ENCODE measurements at places on chromosomes 5 and 9. TPM values are rescaled to one million over a fixed set of nuclear protein-coding genes. Genes with fewer than 3 reads are reported as not detected.

- H3K4me3 ChIP-seq = no peak overlapping the region
- peaks cover 13% of the 10 kb centered on the region for H3K27me3 ChIP-seq
- no peak for DNase-seq
- H3K27ac ChIP-seq = no peak overlapping the region
- peaks cover 5% of the 10 kb centered on the region for H3K36me3 ChIP-seq
These were observed 62.2 kb upstream of the PPARGC1B start for GRCh38 chr5:149667829-149668330.

Gene RUFY1
- total RNA-seq = 29.2 TPM

- H3K36me3 ChIP-seq = no peaks in the 10 kb centered on the region
- H3K4me3 ChIP-seq = no peak overlapping the region
- no peak overlapping the region for H3K27ac ChIP-seq
These were observed 10.1 kb upstream of the FOXI1 start for GRCh38 chr5:170095646-170096045.

DNA sequence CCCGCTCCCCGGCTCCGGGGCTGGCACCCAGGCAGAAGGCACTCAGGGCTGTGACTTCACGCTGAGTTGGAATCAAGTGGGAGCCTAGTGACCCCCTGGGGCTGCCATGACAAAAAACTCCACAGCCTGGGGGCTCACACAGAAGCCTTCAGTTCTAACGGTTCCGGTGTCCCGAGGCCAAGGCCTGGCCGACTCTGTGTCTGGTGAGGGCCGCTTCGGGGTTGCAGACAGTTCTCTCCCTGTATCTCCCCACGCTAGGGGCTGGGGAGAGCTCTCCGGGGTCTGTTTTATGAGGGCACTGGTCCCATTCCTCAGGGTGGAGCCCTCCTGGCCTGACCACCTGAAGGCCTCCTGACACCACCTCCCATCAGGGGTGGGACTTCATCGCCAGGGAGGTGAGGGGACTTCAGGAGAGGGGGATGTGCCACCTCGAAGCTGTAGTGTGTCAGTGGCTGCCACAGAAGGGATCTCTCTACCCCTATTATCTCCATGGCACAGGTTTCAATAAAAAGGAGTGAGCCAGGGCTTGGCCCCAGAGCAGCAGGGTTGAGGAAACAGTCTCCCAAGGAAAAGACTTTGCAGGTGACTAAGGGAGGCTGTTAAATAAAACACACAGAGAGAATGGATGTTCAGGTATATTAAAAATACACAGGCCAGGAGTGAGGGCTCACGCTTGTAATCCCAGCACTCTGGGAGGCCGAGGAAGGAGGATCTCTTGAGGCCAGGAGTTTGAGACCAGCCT lies 1.5 kb upstream of the SLC6A3 start:
- H3K4me3 ChIP-seq = no peak overlapping the region
- peaks cover 25% of the 10 kb centered on the region for H3K4me1 ChIP-seq
- no peak for DNase-seq
- H3K27ac ChIP-seq = no peak overlapping the region
- H3K27me3 ChIP-seq = peaks cover 20% of the 10 kb centered on the region

Gene IL3
- 0.36 TPM for total RNA-seq

DNA sequence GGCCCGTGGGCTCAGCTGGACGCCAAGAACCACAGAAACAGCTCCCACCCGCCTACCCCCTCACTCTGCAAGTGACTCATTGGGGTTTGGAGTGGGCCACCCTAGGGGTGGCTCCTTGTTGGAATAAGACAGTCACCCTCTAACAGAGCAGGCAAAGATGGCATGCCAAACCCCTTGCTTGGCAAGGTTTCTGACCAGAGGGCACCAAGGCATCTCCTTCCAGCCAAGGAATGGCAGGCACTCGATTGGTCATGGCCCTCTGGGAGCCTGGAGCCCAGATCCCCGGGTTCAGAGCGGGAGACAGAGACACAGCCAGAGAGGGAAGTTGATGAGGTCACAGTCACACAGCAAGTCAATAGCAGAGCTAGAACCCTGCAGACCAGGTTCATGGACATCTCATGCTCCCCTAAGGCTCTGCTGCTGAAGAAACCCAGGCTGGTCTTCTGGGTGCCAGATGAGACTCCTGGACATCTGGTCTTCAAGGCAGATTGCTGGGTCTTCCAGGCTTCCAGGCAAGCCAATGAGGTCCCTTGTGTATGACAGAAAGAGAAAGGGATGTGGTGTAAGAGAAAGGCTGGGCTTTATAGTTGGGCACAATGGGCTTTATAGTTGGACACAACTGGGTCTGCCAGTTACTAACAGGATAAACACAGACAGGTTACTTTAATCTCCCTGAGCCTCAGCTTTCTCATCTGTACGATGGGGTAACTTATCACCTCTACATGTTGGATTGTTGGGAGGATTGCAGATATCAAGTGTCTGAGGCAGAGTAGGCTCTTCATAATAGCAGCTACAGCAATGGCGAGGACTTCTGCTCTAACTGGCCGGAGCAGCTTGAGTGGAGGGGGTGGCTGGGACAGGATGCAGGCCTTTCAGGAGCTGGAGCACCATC lies 23.3 kb upstream of the KIF12 start:
- H3K4me1 ChIP-seq = no peaks in the 10 kb centered on the region
- no peak for DNase-seq
- H3K36me3 ChIP-seq = no peaks in the 10 kb centered on the region
- H3K27me3 ChIP-seq = peaks cover 36% of the 10 kb centered on the region
- no peak overlapping the region for H3K4me3 ChIP-seq

- H3K36me3 ChIP-seq = no peaks in the 10 kb centered on the region
- no peak for DNase-seq
- no peak overlapping the region for H3K4me3 ChIP-seq
- H3K27ac ChIP-seq = no peak overlapping the region
- H3K27me3 ChIP-seq = no peaks in the 10 kb centered on the region
- H3K4me1 ChIP-seq = no peaks in the 10 kb centered on the region
These were observed 85.0 kb upstream of the TAF11L2 start for GRCh38 chr5:17412760-17413671.

GRCh38 chr5:153979028-153979783 lies 59.5 kb downstream of the FAM114A2 start:
- H3K27ac ChIP-seq = no peak overlapping the region
- no peak for DNase-seq
- no peaks in the 10 kb centered on the region for H3K36me3 ChIP-seq
- H3K4me1 ChIP-seq = peaks cover 3% of the 10 kb centered on the region
- peaks cover 7% of the 10 kb centered on the region for H3K27me3 ChIP-seq

DNA sequence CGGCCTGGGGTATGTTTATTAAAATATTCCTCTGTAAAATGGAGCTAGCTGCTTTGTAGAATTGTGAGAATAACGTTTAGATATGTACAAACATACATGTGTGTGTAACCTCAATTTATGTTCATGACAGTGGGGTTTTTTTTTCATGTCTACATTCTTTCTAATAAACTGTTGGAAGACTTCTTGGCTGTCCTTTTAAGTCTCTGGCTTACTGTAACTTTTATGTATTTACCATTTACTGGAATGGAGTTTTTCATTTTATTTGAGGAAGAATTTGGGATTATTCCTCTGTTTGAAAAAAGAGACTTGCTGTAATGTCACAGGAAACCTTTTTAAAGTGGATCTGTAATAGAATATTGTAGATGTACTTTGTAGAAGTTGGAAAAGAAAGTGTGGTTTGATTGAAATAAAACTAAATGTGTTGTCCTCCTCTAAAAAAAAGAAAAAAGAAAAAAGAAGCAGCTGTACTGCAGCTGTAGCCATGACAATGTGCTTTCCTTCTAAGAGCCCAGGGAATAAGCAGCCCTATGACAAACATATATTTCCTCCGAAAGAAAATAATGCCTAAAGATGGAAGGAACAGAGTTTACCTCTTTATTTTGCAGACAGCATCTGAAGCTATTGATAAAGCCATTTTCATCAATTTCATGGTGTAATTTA lies 71.2 kb upstream of the FREM1 start:
- no peak overlapping the region for H3K27ac ChIP-seq
- no peaks in the 10 kb centered on the region for H3K4me1 ChIP-seq
- H3K36me3 ChIP-seq = no peaks in the 10 kb centered on the region
- DNase-seq = no peak

GRCh38 chr5:142016556-142016955 lies 3.7 kb upstream of the GNPDA1 start:
- H3K4me3 ChIP-seq = peak overlapping the region; percentile 75
- H3K27me3 ChIP-seq = peaks cover 2% of the 10 kb centered on the region
- H3K27ac ChIP-seq = peak overlapping the region; percentile 85

DNA sequence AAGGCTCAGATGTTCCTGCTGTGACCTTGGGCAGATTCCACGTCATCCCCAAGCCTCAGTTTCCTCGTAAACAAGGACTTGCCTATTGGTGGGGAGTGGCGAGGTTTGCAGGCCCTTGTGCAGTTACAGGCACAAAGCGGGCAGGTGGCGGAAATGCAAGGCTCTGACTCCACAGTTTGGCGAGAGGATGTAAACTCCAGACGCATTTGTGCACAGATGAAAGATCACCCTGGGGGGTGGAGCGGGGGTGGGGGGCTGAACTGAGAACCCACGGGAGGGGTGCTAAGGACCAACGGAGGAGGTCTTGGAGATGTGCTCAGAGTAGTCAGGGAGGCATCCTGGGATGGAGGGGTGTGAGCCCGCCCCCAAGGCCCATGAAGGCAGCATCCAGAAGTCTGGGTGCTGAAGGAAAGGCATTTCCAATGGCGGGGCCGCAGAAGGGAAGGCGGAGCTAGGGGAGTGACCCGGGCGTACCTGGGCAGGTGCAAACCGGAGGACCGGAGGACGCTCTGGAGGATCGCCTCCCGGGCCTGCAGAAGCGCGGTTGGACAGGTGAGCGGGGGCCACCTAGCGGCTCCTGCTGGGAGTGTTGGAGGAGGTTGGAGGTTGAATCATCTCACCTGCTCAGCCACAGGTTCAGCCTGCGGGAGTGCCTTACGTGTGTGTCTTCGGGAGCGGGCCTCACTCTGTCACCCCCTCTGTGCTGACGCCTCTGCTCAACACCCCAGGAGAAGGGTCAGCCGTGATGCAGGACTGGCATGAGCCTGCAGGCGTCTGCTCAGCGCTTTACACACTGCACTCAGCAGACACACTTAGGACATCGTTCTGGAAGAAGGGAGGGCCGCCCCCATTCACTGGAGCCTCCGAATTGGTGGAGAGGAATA lies 1.9 kb upstream of the FIBCD1 start:
- H3K27ac ChIP-seq = no peak overlapping the region
- no peaks in the 10 kb centered on the region for H3K4me1 ChIP-seq
- no peak overlapping the region for H3K4me3 ChIP-seq
- H3K27me3 ChIP-seq = peaks cover 37% of the 10 kb centered on the region
- H3K36me3 ChIP-seq = no peaks in the 10 kb centered on the region
- DNase-seq = peak; percentile 75

GRCh38 chr5:110561510-110561909 lies 165.0 kb downstream of the TMEM232 start:
- H3K27me3 ChIP-seq = no peaks in the 10 kb centered on the region
- H3K4me1 ChIP-seq = no peaks in the 10 kb centered on the region
- no peaks in the 10 kb centered on the region for H3K36me3 ChIP-seq
- DNase-seq = no peak

- DNase-seq = no peak
- H3K4me3 ChIP-seq = no peak overlapping the region
- peaks cover 4% of the 10 kb centered on the region for H3K4me1 ChIP-seq
- peaks cover 11% of the 10 kb centered on the region for H3K36me3 ChIP-seq
- H3K27me3 ChIP-seq = peaks cover 20% of the 10 kb centered on the region
These were observed 186.3 kb downstream of the SGCD start for GRCh38 chr5:156513123-156513815.

DNA sequence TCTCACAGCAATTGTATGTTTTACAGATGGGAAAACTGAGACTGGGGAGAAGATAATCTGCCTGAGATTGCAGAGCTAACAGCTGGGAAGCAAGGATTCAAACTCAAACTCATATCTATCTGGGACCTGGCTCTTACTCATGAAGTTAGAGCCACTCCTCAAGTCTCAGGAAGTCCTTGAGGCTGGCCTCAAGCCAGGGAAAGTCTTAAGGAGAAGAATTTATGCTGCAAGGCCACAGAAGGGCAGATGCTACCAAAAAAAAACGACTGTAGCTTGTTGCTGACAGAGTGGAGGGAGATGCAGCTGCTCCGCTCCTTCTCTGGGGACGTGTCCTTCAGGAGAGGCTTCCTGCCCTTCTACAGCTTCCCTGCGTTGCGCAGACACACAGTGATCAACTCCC lies 39.8 kb downstream of the BARHL1 start:
- no peaks in the 10 kb centered on the region for H3K27me3 ChIP-seq
- H3K4me3 ChIP-seq = no peak overlapping the region
- no peak for DNase-seq
- no peak overlapping the region for H3K27ac ChIP-seq
- peaks cover 20% of the 10 kb centered on the region for H3K36me3 ChIP-seq

Gene FOXD4
- total RNA-seq = 0.21 TPM

Gene INSL4
- not detected for total RNA-seq

Gene ADAM19
- total RNA-seq = 384 TPM

Gene ACSL6
- total RNA-seq = 1.5 TPM

GRCh38 chr9:133783331-133783731 lies 45.2 kb upstream of the SARDH start:
- no peak overlapping the region for H3K27ac ChIP-seq
- no peak overlapping the region for H3K4me3 ChIP-seq
- H3K4me1 ChIP-seq = no peaks in the 10 kb centered on the region
- no peak for DNase-seq

GRCh38 chr9:132945186-132946130 lies 1.0 kb upstream of the TSC1 start:
- H3K4me1 ChIP-seq = peaks cover 16% of the 10 kb centered on the region
- DNase-seq = no peak
- H3K4me3 ChIP-seq = peak overlapping the region; percentile 91
- H3K36me3 ChIP-seq = no peaks in the 10 kb centered on the region
- no peaks in the 10 kb centered on the region for H3K27me3 ChIP-seq

GRCh38 chr9:101632611-101633010 lies 37.8 kb upstream of the PPP3R2 start:
- H3K4me3 ChIP-seq = no peak overlapping the region
- H3K4me1 ChIP-seq = no peaks in the 10 kb centered on the region
- no peak for DNase-seq
- H3K27me3 ChIP-seq = no peaks in the 10 kb centered on the region

GRCh38 chr9:6054280-6055099 lies 39.1 kb upstream of the RANBP6 start:
- no peak overlapping the region for H3K4me3 ChIP-seq
- peaks cover 6% of the 10 kb centered on the region for H3K27me3 ChIP-seq
- H3K27ac ChIP-seq = peak overlapping the region; percentile 19
- no peaks in the 10 kb centered on the region for H3K36me3 ChIP-seq
